ENCODE measurements at places on chromosomes 5 and 9. TPM values are rescaled to one million over a fixed set of nuclear protein-coding genes. Genes with fewer than 3 reads are reported as not detected.

HK3 gene
- 38.8 TPM for polyA plus RNA-seq

RAPGEF6 gene
- 3.8 TPM for polyA plus RNA-seq

SPOCK1 gene
- 2.1 TPM for polyA plus RNA-seq

NANS gene
- 53.1 TPM for polyA plus RNA-seq

ARHGEF39 gene
- polyA plus RNA-seq: 1.1 TPM

ALDOB gene
- polyA plus RNA-seq: 0.15 TPM

PCDHA1 gene
- 0.05 TPM for polyA plus RNA-seq

FRMD3 gene
- polyA plus RNA-seq: 0.82 TPM

PDE6A gene
- polyA plus RNA-seq: not detected

FCN2 gene
- 3.7 TPM for polyA plus RNA-seq

MEIKIN gene
- polyA plus RNA-seq: not detected

TRIM36 gene
- 0.18 TPM for polyA plus RNA-seq

C5orf52 gene
- polyA plus RNA-seq: not detected

BARHL1 gene
- not detected for polyA plus RNA-seq

PANK3 gene
- 3.8 TPM for polyA plus RNA-seq

PCDHB15 gene
- 0.72 TPM for polyA plus RNA-seq

PCDHGC4 gene
- not detected for polyA plus RNA-seq

TRIM7 gene
- 1.3 TPM for polyA plus RNA-seq

RAPGEF1 gene
- 16.9 TPM for polyA plus RNA-seq

AIF1L gene
- 59.4 TPM for polyA plus RNA-seq

DTWD2 gene
- polyA plus RNA-seq: 1.4 TPM

LRRTM2 gene
- 0.02 TPM for polyA plus RNA-seq

PCDHA2 gene
- polyA plus RNA-seq: not detected

ZNF300 gene
- polyA plus RNA-seq: 7.2 TPM

NUTM2G gene
- polyA plus RNA-seq: not detected

TERT gene
- polyA plus RNA-seq: 0.19 TPM

SARDH gene
- 1.3 TPM for polyA plus RNA-seq

GABBR2 gene
- polyA plus RNA-seq: 0.03 TPM

GPR151 gene
- not detected for polyA plus RNA-seq

ZDHHC11B gene
- 0.97 TPM for polyA plus RNA-seq

BHMT2 gene
- polyA plus RNA-seq: 0.17 TPM

WNK2 gene
- 1.9 TPM for polyA plus RNA-seq

ELAVL2 gene
- 0.03 TPM for polyA plus RNA-seq

GRXCR2 gene
- polyA plus RNA-seq: not detected

IL13 gene
- polyA plus RNA-seq: 0.06 TPM

EQTN gene
- 0.26 TPM for polyA plus RNA-seq

ELOVL7 gene
- polyA plus RNA-seq: 0.52 TPM

AFAP1L1 gene
- 1.7 TPM for polyA plus RNA-seq

FABP6 gene
- polyA plus RNA-seq: 0.24 TPM

CTNND2 gene
- 0.99 TPM for polyA plus RNA-seq

OR5C1 gene
- polyA plus RNA-seq: not detected

AP3B1 gene
- polyA plus RNA-seq: 33.1 TPM

CER1 gene
- polyA plus RNA-seq: not detected

MCCC2 gene
- 17.5 TPM for polyA plus RNA-seq

PROB1 gene
- 0.33 TPM for polyA plus RNA-seq

HSPB3 gene
- polyA plus RNA-seq: 0.67 TPM

FAM153A gene
- polyA plus RNA-seq: 18.4 TPM

OLFML2A gene
- polyA plus RNA-seq: 3.2 TPM

RNF183 gene
- polyA plus RNA-seq: 0.09 TPM

TMEM174 gene
- polyA plus RNA-seq: not detected

ENTR1 gene
- 45.6 TPM for polyA plus RNA-seq

ACOT12 gene
- polyA plus RNA-seq: 0.03 TPM

CCDC112 gene
- polyA plus RNA-seq: 3.7 TPM

GABRP gene
- polyA plus RNA-seq: not detected

RETREG1 gene
- 2.6 TPM for polyA plus RNA-seq
